ENCODE measurements at places on chromosomes 16 and 17. TPM values are rescaled to one million over a fixed set of nuclear protein-coding genes. Genes with fewer than 3 reads are reported as not detected.

Gene KRTAP2-1
- not detected for total RNA-seq

Gene STH
- not detected for total RNA-seq

Gene TOX3
- 0.11 TPM for total RNA-seq

Gene OTOP3
- total RNA-seq, result 7.1 TPM

Gene ARHGAP44
- total RNA-seq, result 0.82 TPM

Gene ARHGDIG
- total RNA-seq, result not detected

Gene MT1E
- 99.4 TPM for total RNA-seq

Gene STXBP4
- 11.9 TPM for total RNA-seq

Gene RCVRN
- total RNA-seq, result not detected

Gene EVPLL
- 15.4 TPM for total RNA-seq

Gene OTOA
- total RNA-seq, result 0.11 TPM

Gene KRTAP17-1
- not detected for total RNA-seq

Gene KIF19
- total RNA-seq, result 0.12 TPM

Gene ABI3
- total RNA-seq, result 3.0 TPM

Gene RNF222
- total RNA-seq, result 21.8 TPM

Gene GDPD3
- total RNA-seq, result 13.4 TPM

Gene SRCIN1
- 1.4 TPM for total RNA-seq

Gene GGT6
- 141 TPM for total RNA-seq

Gene RHBDL1
- not detected for total RNA-seq

Gene CA5A
- total RNA-seq, result not detected

Gene GSG1L
- not detected for total RNA-seq

Gene C1QL1
- total RNA-seq, result not detected

Gene NOD2
- 15.3 TPM for total RNA-seq

Gene HOXB1
- total RNA-seq, result not detected

Gene BCO1
- 0.59 TPM for total RNA-seq

Gene KLHL10
- total RNA-seq, result not detected

Gene KRT32
- total RNA-seq, result 5.0 TPM

Gene AGRP
- not detected for total RNA-seq

Gene BIRC5
- 33.1 TPM for total RNA-seq

Gene ASGR1
- total RNA-seq, result not detected

Gene PHKG2
- total RNA-seq, result 22.0 TPM

Gene CLEC3A
- not detected for total RNA-seq

Gene MILR1
- total RNA-seq, result 8.1 TPM

Gene PRDM7
- not detected for total RNA-seq

Gene GLTPD2
- 1.1 TPM for total RNA-seq

Gene ITGAL
- total RNA-seq, result 3.1 TPM

Gene C16orf86
- total RNA-seq, result not detected
